ENCODE measurements at places on chromosomes 7 and 10.

DNA sequence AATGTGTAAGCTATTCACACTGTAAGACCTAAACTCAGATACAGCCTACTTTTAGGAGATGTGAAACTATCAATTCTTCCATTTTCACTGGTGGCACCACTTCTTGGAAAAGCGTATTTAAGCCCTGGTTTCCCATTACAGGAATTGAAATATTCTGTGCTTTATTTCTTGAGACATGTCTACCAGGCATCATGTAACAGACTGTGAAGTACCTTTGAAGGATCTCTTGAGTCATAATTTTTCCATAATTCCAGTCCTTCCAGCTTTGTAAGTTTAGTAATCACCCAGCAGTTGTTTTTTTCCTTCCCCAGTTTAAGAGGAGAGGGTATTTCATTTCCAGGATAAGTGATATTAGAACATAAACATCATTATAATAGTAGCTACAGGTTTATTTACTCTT lies 186.0 kb upstream of the PRPS1L1 start:
- DNase-seq = no peak

DNA sequence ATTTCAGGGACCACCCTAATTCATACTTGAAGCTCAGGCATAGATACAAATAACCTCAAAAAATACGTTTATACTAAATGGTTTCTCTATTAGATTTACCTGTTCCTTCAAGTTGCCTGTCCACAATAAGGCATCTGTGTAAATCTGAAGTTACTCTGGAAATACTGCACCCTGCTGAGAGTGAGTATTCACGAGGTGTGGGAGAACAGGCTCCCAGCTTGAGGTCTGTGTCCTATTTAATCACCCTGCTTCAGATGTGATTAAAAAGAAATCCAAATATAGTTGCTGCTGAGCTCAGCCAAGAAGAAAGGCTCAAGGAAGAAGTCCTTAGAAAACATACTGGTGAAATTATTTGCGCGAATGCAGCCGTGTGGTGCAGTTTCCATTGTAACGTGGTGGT lies 136.8 kb downstream of the KLF6 start:
- no peak for DNase-seq

DNA sequence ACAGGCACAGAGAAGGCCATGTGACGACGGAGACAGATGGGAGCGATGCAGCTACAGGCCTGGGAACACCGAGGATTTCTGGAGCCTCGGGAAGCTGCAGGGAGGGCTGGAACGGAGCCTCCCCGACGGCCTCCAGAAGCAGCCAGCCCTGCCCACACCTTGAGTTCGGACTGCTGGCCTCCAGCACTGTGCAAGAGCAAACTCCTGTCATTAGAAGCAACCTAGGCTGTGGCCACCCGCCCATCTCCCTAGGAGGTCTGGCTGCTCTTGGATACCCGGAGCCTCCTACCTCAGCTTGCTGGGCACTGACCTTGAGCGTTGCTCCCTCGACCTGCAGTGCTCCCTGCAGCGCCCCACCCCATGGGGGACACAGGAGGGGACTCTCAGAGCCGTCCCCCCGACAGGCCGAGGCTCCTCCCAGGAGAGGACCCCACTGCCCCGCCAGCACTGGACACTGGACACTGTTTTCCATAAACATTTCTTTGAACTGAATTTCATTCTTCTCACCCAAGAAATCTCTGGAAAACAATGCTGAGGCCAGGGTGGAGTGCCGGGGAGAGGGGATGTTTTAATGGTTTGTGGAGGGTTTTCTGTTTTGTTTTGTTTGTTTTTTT lies 22.5 kb upstream of the TNRC18 start:
- DNase-seq = no peak

- DNase-seq = peak; percentile 4
These were observed 52.7 kb downstream of the DENND11 start for GRCh38 chr7:141649137-141649864.

- no peak for DNase-seq
These were observed 45.5 kb downstream of the CAV1 start for GRCh38 chr7:116570306-116570705.

- peak; percentile 38 for DNase-seq
These were observed 24.0 kb upstream of the INPP5F start for GRCh38 chr10:119701861-119702260.

DNA sequence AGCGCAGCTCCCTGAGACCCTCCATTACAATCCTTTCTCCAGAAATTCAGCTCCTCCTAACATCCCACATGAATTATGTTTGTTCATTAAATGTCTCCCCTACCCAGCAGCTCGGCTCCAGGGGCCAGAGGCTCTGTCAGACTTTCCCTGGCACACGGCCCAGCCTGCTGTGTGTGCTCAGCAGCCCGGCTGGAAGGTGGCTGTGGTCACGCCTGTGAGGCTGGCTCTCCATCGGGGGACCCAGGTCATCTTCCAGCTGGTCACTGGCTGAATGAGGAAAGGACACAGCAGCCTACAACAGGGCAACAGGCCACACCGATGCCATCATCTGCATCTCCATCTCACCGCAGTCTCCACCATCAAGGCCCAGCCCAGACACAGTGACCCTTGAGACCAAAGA lies 219.8 kb downstream of the MAD1L1 start:
- DNase-seq = peak; percentile 27

DNA sequence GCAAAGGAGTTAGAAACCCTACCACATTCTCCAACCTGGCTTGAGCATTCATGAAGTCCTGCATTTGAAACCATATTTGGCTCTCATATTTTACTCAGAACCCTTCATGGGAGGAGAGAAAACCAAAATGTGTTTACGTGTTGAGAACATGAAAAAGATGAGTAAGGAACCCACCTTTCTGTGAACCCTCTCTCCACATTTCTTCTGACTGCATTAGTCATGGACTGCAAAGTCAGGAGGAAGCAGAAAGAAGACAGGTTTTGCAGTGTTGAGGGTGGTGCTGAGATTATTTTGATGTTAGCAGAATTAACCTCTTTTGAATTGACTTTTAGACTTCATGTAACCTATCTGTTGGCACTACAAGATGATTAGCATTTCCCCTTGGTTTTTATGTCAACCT lies 4.9 kb downstream of the IFIT1B start:
- no peak for DNase-seq

- DNase-seq = no peak
These were observed 804 bp downstream of the BCAP29 start for GRCh38 chr7:107580716-107581383.

GRCh38 chr10:131726967-131727366 lies 173.8 kb upstream of the PPP2R2D start:
- no peak for DNase-seq

GRCh38 chr10:126892226-126893175 lies 12.7 kb upstream of the DOCK1 start:
- no peak for DNase-seq

- no peak for DNase-seq
These were observed 89.4 kb downstream of the FAS start for GRCh38 chr10:89079961-89080360.

GRCh38 chr7:67438198-67438882 lies 441.7 kb downstream of the TYW1 start:
- no peak for DNase-seq

DNA sequence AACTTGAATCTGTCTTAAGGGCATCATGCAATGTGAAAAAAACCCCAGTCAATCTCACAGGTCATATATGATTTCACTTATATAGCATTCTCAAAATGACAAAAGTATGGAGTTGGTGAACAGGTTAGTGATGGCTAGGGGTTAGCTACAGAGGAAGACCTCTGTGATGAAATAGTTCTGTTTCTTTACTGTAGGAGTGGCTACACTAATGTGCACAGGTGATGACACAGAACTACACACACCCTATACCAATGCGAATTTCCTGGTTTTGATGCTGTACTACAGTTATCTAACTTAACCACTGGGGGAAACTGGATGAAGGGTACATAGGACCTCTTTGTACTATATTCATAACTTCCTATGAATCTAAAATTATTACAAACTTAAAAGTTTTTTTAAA lies 541.8 kb downstream of the PARD3 start:
- DNase-seq = no peak

DNA sequence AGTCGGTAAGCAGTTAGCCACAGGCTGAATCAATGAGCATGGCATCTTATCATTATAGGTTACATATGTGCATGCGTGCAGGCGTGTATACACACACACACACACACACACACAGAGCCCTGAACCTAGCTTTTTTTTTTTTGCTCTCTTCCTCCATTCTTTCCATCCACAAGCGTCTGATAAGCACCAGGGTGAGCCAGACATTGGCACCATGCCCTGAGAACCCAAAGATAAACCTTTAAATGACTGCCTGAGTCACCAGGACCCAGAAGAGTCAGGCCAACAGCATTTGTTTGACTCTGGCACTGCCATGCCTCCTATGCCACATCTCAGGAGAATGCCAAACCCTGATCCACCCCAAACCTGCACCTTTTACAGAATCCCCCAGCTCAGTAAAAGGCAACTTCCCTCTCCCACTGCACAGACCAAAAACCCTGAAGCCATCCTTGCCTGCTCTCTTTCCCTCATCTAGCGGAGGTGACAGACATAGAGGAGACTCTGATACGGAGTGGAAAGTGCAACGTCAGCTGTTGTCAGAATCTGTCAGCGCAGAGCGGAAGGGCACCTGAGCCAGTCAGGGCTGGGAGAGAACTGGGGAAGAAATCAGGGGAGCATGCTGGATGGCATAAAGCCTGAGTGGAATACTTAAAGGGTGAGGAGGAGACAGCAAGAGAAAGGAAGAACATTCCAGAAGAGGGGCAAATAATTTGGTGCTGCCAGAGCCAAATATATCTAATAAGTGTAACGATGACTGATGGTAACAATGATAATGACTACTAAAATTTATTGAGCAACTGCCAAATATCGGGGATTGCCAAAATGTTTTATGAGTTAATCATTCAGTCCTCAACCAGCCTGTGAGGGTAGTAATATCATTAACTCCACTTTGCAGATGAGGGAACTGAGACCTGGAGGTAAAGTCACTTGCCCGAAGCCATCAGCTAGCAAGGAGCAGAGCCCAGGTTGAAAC lies 3.2 kb downstream of the PARP12 start:
- peak; percentile 94 for DNase-seq

DNA sequence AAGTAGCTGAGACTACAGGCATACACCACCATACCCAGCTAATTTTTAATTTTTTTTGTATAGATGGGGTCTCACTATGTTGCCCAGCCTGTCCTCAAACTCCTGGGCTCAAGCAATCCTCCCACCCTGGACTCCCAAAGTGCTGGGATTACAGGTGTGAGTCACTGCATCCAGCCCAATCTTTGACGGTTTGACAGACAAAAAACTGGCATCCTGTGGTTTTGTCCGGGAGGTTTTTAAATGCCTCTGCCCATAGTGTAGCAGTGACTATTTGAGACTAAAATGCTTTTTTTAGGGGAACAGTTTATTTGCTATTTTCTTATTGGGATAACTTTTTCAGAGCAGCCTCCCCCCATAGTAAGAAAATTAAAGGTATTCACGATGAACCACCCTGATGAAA lies 523.7 kb upstream of the GALNT17 start:
- no peak for DNase-seq

GRCh38 chr10:74012480-74012879 lies 14.6 kb downstream of the VCL start:
- DNase-seq = no peak

DNA sequence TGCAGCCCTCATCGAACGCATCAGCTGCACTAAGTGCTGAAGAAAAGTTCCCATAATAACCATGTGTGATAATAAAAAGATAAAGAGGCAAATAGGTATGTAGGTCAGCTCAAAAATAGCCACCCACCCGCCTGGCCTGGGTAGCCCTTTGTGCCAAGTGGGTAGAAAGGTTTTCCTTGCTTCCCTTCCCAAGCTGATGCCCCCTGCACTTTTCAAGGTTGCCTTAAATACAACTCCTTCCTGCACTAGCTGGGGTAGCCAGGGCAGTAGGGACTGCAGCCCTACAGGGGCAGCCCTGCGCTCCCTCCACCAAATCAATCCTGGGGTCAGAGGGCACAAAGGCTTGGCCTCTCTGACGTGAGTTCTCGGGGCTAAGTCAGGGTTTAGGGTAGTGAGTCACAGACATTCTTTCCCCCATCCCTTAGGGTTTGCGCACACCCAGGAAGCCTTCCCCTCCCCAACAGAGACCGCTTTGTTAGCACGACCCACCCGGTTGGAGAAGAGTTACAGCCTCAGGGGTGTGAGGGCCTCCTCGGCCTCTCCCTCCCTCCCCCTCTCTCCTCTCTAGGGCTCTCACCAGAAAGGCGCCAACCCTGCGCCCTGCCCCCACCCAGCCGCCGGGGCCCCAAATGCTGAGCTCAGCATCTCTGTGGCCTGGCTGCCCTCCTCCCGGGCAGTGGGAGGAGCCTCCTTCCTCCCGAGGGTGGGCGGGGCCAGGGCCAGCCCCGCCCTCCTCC lies 13.3 kb upstream of the DDIT4 start:
- peak; percentile 90 for DNase-seq

- DNase-seq = no peak
These were observed 13.1 kb downstream of the PLEKHA1 start for GRCh38 chr10:122387572-122387971.

GRCh38 chr10:51667678-51668335 lies 31.6 kb downstream of the CSTF2T start:
- DNase-seq = peak; percentile 44

- DNase-seq = no peak
These were observed 169.6 kb upstream of the FAM171A1 start for GRCh38 chr10:15540727-15541126.

GRCh38 chr10:23293145-23293724 lies 51.4 kb downstream of the C10orf67 start:
- peak; percentile 45 for DNase-seq

- no peak for DNase-seq
These were observed 8.2 kb downstream of the MYOF start for GRCh38 chr10:93473804-93474472.

DNA sequence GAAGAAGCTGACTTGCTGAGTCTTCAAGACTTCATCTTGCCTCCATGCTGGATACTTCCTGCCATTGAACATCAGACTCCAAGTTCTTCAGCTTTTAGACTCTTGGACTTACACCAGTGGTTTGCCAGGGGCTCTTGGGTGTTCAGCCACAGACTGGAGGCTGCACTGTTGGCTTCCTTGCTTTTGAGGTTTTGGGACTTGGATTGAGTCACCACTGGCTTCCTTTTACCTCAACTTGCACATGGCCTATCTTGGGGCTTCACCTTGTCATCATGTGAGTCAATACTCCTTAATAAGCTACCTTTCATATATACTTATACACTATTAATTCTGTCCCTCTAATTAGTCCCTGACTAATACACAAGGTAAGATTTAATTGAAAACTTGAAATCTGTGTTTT lies 361.7 kb upstream of the SEMA3C start:
- no peak for DNase-seq

GRCh38 chr7:28166982-28167715 lies 13.4 kb downstream of the JAZF1 start:
- DNase-seq = no peak

DNA sequence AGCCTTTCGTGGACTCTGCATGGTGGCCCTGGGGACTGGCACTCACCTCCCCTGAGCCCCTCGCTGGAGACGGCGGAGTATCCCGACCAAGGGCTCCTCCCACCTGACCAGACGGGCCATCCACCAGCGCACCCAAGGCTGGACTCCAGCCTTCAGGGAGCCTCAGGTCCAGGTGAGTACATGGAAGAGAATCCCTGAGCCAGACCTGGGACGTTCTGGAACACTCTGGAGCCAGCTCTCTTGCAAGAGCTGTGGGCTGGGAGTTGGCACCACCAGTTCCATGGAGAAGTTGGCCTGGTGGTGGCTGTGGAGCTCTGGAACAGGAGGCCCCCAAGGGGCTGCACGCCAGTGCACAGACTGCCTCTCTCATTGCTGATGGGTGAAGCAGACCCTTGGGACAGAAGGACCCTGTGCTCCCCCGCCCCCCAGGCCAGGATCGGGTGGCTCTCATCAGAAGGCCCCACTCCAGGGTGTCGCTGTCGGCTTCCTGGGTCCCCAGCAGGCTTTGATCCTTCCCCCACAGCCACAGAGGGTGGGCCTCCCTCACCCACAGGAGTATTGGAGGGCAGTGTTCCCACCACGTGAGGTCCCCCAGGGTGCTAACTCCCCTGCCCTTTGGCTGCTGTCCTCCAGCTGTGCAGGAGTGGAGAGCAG lies 189.9 kb downstream of the EBF3 start:
- no peak for DNase-seq
